ENCODE measurements at places on chromosomes 6 and 20. TPM values are rescaled to one million over a fixed set of nuclear protein-coding genes. Genes with fewer than 3 reads are reported as not detected.
A peak's percentile ranks its signal among the peaks of the same experiment; 100 is the strongest.

DNA sequence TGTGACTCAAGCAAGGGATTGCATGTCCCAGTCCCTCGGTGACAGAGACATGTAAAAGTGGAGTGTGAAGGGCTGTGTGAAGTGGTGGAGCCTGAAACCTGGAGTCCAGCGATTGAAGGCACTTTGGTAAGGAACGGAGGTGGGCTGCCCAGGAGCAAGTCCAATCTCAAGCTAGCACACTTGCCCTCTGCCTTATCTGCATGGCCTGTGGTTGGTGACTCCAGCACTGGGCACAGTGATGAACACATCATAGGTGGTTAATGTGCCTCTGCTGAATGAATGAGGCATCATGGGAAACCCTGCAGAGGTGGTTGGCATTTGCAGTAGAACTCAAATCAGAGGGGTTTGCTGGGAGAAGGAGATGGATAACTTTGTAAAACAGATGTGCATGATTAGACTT, 14.9 kb upstream of the ULBP3 start:
- no peaks in the 10 kb centered on the region for H3K36me3 ChIP-seq
- H3K27ac ChIP-seq: no peak overlapping the region
- no peak for DNase-seq

KCNK5 gene
- 8.6 TPM for total RNA-seq

CST1 gene
- not detected for total RNA-seq

DNA sequence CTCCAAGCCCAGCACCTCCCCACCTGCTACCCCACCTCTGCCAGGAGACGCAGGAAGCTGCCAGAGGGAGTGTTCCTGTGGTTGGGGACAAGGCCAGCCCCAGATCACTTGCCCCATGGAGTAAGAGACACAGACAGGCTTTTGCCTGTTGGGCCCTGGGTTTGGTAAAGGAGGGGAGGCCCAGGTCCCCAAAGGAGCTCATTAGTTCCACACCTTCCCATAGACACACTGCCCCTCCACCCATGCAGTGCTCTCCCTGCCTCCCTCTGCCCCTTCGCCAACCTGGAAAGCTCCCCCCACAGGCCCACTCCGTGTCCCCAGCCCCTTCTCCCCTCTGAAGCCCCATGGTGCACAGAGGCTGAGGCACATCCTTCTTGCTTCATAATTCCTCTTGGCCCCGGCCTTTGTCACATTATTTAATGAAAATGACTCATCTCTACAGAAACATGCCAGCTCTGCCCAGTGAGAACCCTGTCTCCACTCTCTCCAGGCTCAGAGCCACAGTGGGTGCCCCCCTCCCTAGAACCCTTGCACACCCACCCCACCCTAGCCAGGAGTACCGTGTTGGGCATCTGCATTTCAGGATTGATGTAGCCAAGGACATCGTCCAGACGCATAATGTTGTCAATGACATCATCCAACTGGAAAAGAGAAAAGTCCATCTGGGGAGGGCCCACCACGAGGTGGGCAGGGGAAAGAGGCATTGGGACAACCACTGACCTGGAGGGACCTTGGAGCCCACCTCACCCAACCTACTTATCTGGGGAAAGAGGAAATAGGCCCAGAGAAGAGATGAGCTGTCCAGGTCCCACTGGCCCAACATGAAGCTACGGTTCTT, 46.0 kb downstream of the TFEB start:
- peaks cover 4% of the 10 kb centered on the region for H3K4me1 ChIP-seq
- no peaks in the 10 kb centered on the region for H3K36me3 ChIP-seq
- H3K27me3 ChIP-seq: no peaks in the 10 kb centered on the region
- DNase-seq: no peak

DNA sequence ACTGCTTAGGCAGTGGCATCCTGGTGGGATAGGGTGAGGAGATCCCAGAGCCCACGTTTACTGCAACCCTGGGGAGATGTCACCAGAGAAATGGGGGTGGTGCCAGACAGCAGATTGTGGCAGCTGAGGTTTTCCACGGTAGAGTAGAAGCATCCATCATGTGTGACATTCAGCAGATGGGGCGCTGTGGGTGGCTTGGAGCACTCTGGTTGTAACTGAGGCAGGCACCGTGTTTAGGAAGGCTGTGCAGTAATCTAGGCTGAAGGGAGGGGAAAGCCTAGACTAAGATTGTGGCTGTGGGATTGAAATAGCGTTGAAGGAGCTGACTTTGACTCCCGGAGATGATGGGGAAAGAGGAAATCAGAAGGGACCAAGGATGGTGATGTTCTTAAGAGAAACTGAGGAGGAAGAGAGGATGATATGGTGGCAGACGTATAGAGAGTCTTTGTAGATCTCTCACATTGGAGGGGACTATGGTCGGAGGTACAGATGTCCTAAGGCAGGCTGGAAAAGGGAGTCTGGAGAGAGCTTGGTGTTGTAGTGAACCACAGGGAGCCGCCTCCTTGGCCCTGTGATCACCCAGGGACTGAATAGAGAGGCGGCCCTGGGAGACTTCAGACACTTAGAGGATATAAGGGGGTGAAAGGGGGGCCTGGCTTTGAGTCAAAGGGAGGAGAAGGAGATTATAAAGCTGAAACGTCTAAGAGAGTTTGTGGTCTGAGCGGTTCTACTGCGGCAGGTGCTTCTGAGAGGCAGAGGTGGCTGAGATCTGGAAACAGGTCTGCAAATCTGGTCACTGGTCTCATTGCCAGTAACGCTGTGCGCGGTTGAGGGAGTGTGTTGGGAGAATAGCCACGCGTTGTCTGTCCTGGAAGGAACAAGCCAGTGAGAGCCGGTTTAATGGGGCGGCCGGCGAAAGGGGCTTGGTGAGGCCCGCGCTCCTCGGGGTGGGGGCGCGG, 792 bp upstream of the MICA start:
- peaks cover 14% of the 10 kb centered on the region for H3K36me3 ChIP-seq
- peak overlapping the region; percentile 87 for H3K4me3 ChIP-seq
- DNase-seq: peak; percentile 52
- peak overlapping the region; percentile 72 for H3K27ac ChIP-seq
- peaks cover 2% of the 10 kb centered on the region for H3K27me3 ChIP-seq
- peaks cover 62% of the 10 kb centered on the region for H3K4me1 ChIP-seq

GRCh38 chr6:104460738-104461483, 398.8 kb downstream of the HACE1 start:
- H3K4me3 ChIP-seq: no peak overlapping the region
- no peak overlapping the region for H3K27ac ChIP-seq
- no peaks in the 10 kb centered on the region for H3K36me3 ChIP-seq
- no peaks in the 10 kb centered on the region for H3K4me1 ChIP-seq
- no peak for DNase-seq
- H3K27me3 ChIP-seq: no peaks in the 10 kb centered on the region

BMP7 gene
- total RNA-seq: not detected

DNA sequence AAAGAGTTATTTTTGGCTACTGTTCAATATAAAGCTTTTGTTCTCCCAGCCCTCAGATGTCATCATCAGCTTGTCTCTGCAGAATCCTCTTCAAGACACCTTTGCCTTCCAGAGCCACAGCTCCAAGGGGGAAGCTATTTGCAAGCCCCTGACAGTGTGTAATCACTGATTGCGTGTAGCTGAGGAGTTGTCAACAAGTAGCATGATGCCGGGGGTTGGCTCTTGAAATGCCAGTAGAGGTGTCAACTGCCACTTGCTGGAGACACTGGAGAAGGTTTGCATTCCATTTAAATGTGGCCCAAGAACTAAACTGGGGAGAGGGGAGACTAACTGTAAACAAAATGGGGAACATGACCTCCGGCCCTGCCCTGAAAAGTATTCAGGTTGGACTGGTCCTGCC, 44.3 kb upstream of the PDYN start:
- no peak overlapping the region for H3K27ac ChIP-seq
- DNase-seq: no peak
- H3K4me3 ChIP-seq: no peak overlapping the region
- no peaks in the 10 kb centered on the region for H3K36me3 ChIP-seq
- no peaks in the 10 kb centered on the region for H3K4me1 ChIP-seq

GRCh38 chr6:38154731-38155130, 335.2 kb downstream of the ZFAND3 start:
- no peak for DNase-seq
- H3K27ac ChIP-seq: no peak overlapping the region
- H3K4me3 ChIP-seq: no peak overlapping the region
- no peaks in the 10 kb centered on the region for H3K4me1 ChIP-seq

Data from activated CD4-positive, alpha-beta memory T cell treated with anti-CD3 and anti-CD28 coated beads, Interleukin-2, amount 10 ng/mL, durations not matched to agents 7 days and 5 days (primary cell).